Activated CD4-positive, alpha-beta T cell treated with anti-CD3 and anti-CD28 coated beads, Interleukin-2, amount 10 ng/mL, durations not matched to agents 7 days and 5 days (primary cell): ENCODE measurements at places on chromosomes 6 and 20. TPM values are rescaled to one million over a fixed set of nuclear protein-coding genes. Genes with fewer than 3 reads are reported as not detected.

- H3K27ac ChIP-seq, result no peak overlapping the region
- no peak for DNase-seq
- no peak overlapping the region for H3K4me3 ChIP-seq
- H3K27me3 ChIP-seq, result no peaks in the 10 kb centered on the region
These were observed 25.4 kb upstream of the CNKSR3 start for GRCh38 chr6:154535851-154536250.

DNA sequence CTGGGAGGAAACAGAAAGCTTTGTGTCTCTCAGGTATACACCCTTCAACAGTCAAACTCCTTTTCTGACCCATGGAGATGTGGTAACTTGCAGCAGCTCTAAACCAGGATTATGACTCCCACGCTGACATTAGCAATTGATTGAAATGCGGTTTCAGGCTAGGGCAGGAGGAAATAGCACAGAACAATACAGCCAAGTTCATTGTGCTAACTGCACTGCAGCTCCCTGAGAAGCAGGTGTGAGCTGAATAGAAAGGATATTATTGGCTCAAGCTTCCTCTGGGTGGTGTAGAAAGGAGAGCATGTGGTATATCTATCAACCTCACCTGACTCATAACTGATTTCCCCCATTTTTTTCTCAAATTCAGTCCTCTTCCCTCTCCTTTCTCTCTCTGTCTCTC is 612.3 kb upstream of the BTBD3 start:
- no peak for DNase-seq
- H3K27me3 ChIP-seq, result no peaks in the 10 kb centered on the region
- no peaks in the 10 kb centered on the region for H3K36me3 ChIP-seq
- H3K4me3 ChIP-seq, result no peak overlapping the region
- no peaks in the 10 kb centered on the region for H3K4me1 ChIP-seq

GRCh38 chr20:41175201-41175651 is 37.9 kb downstream of the PLCG1 start:
- H3K27me3 ChIP-seq, result no peaks in the 10 kb centered on the region
- H3K36me3 ChIP-seq, result peaks cover 61% of the 10 kb centered on the region
- no peak overlapping the region for H3K4me3 ChIP-seq
- DNase-seq, result no peak
- H3K4me1 ChIP-seq, result peaks cover 26% of the 10 kb centered on the region

DNA sequence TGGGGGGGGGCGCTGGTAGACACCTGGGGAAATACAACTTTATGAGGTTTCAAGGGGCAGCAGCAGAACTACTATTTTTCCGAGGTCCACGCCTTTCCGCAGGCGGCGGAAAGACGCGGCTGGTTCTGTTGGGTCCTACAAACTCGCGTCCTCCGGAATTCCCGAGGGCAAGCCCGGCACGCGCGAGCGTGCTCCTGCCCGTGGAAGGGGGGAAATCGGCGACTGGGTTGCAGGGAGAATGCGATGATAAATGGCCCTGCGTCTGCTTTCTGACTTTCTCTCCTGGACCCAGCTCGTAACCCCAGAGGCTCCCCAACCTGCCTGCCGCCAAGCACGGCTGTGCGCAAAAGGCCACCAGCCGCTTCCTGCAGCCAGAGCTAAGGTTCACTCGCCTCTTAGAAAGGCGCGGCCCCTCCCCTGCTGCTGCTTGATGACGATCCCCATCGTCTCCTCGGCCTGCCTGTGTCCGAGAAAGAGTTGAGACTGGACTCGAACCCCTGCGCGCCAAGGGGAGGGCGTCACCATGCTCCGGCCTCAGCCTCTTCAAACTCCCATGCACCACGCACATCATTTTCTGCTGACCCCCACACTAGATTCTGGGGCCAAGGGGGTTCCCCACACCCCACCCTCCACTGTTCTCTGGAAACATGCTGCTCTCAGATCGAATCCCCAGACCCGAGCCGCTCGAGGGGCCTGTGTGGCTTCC is 6.7 kb downstream of the FOXA2 start:
- no peak overlapping the region for H3K27ac ChIP-seq
- H3K36me3 ChIP-seq, result no peaks in the 10 kb centered on the region
- H3K4me3 ChIP-seq, result no peak overlapping the region
- peaks cover 8% of the 10 kb centered on the region for H3K4me1 ChIP-seq
- no peak for DNase-seq

- H3K27me3 ChIP-seq, result no peaks in the 10 kb centered on the region
- H3K36me3 ChIP-seq, result peaks cover 2% of the 10 kb centered on the region
- H3K4me3 ChIP-seq, result no peak overlapping the region
- peaks cover 26% of the 10 kb centered on the region for H3K4me1 ChIP-seq
These were observed 214.7 kb upstream of the PROKR2 start for GRCh38 chr20:5531318-5532081.

- H3K4me1 ChIP-seq, result no peaks in the 10 kb centered on the region
- H3K36me3 ChIP-seq, result no peaks in the 10 kb centered on the region
- H3K4me3 ChIP-seq, result no peak overlapping the region
- peaks cover 19% of the 10 kb centered on the region for H3K27me3 ChIP-seq
- no peak for DNase-seq
- no peak overlapping the region for H3K27ac ChIP-seq
These were observed 169.8 kb downstream of the ANKRD60 start for GRCh38 chr20:58058421-58059259.

GRCh38 chr20:35156978-35157377 is 9.8 kb upstream of the EDEM2 start:
- H3K36me3 ChIP-seq, result no peaks in the 10 kb centered on the region
- peaks cover 12% of the 10 kb centered on the region for H3K4me1 ChIP-seq
- H3K27ac ChIP-seq, result no peak overlapping the region
- no peak for DNase-seq
- no peaks in the 10 kb centered on the region for H3K27me3 ChIP-seq

DNA sequence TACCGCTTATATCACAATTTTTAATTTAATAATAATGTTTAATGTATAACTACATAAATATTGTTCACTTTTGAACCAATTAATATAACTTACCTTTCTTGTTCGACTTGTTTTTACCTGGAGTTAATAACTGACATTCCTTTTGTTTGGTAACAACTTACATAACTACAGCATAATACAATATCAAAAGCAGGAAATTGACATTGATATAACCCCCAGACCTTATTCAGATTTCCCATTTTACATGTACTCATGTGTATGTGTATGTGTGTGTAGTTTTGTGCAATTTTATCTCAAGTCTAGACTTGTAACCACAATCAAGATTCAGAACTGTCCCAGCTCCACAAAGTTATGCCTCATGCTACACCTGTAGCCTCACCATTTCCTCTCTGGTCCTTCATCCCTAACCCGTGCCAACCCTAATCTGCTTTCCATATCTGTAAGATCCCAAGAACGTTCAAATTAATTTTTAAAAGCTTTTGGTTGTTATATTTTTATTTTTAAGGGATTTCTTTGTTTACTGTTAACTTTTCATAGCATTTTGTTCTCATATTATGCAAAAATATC is 190.6 kb downstream of the MANEA start:
- no peak overlapping the region for H3K4me3 ChIP-seq
- no peaks in the 10 kb centered on the region for H3K4me1 ChIP-seq
- H3K27me3 ChIP-seq, result no peaks in the 10 kb centered on the region
- no peaks in the 10 kb centered on the region for H3K36me3 ChIP-seq
- no peak for DNase-seq

GRCh38 chr6:160733050-160733646 is 31.1 kb downstream of the PLG start:
- no peaks in the 10 kb centered on the region for H3K4me1 ChIP-seq
- no peaks in the 10 kb centered on the region for H3K36me3 ChIP-seq
- no peaks in the 10 kb centered on the region for H3K27me3 ChIP-seq
- H3K27ac ChIP-seq, result no peak overlapping the region
- DNase-seq, result peak; percentile 49

- no peak for DNase-seq
- no peak overlapping the region for H3K4me3 ChIP-seq
- no peak overlapping the region for H3K27ac ChIP-seq
- no peaks in the 10 kb centered on the region for H3K36me3 ChIP-seq
- H3K27me3 ChIP-seq, result peaks cover 16% of the 10 kb centered on the region
- no peaks in the 10 kb centered on the region for H3K4me1 ChIP-seq
These were observed 256.5 kb upstream of the PRND start for GRCh38 chr20:4465212-4465611.

- H3K27me3 ChIP-seq, result no peaks in the 10 kb centered on the region
- H3K36me3 ChIP-seq, result peaks cover 35% of the 10 kb centered on the region
- DNase-seq, result no peak
- H3K4me1 ChIP-seq, result peaks cover 54% of the 10 kb centered on the region
- no peak overlapping the region for H3K27ac ChIP-seq
These were observed 60.7 kb downstream of the SYNJ2 start for GRCh38 chr6:158042245-158042798.

- peak overlapping the region; percentile 78 for H3K27ac ChIP-seq
- H3K36me3 ChIP-seq, result no peaks in the 10 kb centered on the region
- peaks cover 38% of the 10 kb centered on the region for H3K4me1 ChIP-seq
- H3K4me3 ChIP-seq, result peak overlapping the region; percentile 74
- H3K27me3 ChIP-seq, result no peaks in the 10 kb centered on the region
These were observed 902 bp downstream of the SLC29A1 start for GRCh38 chr6:44224029-44224964.

- no peak overlapping the region for H3K4me3 ChIP-seq
- no peak for DNase-seq
- H3K27ac ChIP-seq, result no peak overlapping the region
- H3K36me3 ChIP-seq, result peaks cover 8% of the 10 kb centered on the region
- no peaks in the 10 kb centered on the region for H3K27me3 ChIP-seq
These were observed 4.2 kb upstream of the ASXL1 start for GRCh38 chr20:32353848-32354496.

DNA sequence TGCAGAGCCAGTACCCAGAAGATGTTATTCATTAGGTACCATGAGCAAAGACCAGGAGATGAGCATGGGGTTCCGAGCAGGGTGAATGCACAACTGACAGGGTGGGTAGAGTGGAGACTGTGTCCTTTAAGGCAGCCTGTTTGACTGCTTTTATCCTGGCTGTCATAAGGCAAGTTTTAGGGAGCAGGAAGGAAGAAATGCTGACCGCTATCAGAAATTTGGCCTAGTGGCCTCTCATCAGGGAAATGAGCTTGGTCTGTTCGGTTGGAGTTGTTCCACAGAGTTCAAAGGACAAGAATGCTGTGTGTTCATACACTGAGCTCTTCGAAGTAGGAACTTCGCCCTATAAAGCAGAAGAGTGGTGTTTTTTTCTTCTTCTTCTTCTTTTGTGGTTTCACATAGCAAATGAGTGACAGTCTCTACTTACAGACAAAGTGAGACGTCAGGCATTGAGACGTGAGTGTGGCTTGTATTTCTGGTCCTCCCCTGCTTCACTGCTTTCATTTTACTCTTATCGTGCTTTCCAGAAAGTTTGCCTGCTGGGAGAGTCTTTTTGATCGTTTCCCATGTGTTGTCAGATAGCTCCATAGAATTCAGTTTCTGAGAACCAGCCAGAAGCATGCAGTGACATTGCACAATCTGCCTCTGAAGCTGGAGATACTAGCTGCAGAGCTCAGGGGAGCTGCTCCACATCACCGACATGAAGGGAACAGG is at the start of gene CASS4:
Gene CASS4 (plus strand): TSS at position 502 of the 714 bp plus-strand sequence. CDS start 199 bp downstream, at position 701.
- H3K4me3 ChIP-seq, result peak within 1 kb of the TSS; percentile 78
- peaks cover 55% of the 10 kb centered on the region for H3K4me1 ChIP-seq
- peak; percentile 56 for DNase-seq
- peaks cover 44% of the 10 kb centered on the region for H3K36me3 ChIP-seq

DNA sequence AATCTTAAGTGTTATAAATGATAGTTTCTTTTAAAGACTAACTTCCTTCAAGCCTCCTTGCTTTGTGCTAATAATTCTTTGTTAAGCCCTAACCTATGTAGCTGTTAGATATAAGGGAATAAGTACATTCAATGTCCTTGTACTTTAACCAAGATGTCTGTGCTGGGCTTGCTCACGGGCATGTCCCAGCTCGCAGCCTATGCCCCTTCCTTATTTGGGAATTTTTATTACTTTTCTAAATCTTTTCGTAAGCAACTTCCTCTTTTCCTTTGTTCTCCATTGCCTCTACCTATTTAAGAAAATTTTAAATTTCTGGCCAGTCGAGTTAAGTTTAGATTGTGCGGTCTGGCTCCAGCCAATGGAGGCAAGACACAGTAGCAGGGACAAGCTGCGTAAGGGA is 26.0 kb upstream of the CDK19 start:
- H3K4me1 ChIP-seq, result no peaks in the 10 kb centered on the region
- H3K36me3 ChIP-seq, result no peaks in the 10 kb centered on the region
- H3K27ac ChIP-seq, result no peak overlapping the region
- H3K27me3 ChIP-seq, result no peaks in the 10 kb centered on the region
- no peak overlapping the region for H3K4me3 ChIP-seq

- peaks cover 6% of the 10 kb centered on the region for H3K27me3 ChIP-seq
- H3K36me3 ChIP-seq, result no peaks in the 10 kb centered on the region
These were observed 59.2 kb downstream of the LAMP5 start for GRCh38 chr20:9573335-9574151.

DNA sequence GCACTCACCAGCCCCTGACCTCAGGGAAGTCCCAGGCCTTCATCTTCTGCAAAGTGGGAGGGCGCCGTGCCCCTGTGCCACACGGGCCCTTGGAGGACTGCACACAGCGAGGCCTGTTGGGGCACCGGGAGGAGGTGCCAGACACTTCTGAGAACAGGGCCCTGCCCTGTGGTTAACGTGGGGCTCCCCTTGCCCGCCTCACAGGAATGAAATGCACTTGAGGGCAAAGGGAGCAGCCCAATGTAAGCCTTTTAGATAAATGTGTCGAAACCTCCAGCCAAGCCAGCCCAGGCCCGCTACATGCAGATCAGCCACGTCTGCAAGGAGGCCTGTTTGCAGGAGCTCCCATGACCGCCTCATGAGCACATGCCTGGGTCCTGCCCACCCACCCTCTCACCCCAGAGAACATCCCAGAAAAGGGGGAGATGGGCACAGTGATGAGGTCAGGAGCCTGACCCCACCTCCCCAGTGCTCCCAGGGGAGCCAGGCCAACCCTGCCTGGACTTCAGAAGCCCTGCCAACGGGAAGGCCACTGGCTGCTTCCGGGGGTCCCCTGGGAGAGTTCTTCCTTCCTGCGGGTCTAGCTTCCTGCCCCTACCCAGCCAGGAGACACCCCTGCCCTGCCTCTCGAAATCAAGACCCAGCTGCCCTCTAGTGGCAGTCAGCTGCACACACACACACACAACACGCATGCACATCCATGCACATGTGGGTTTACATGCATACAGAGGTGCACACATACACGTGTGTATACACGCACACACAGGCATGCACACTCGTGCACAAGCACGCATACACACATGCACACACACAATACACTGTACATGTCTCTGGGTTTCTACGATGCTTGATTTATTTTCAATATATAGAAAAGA is 178.7 kb downstream of the TAF4 start:
- H3K27ac ChIP-seq, result no peak overlapping the region
- no peaks in the 10 kb centered on the region for H3K27me3 ChIP-seq
- H3K4me1 ChIP-seq, result peaks cover 2% of the 10 kb centered on the region
- peak; percentile 47 for DNase-seq

Gene AHCY
- total RNA-seq, result 59.9 TPM

Gene NKX2-4
- not detected for total RNA-seq

Gene TRIM31
- not detected for total RNA-seq

Gene GDAP1L1
- total RNA-seq, result not detected

Gene RSPH4A
- 0.19 TPM for total RNA-seq

Gene LHFPL5
- not detected for total RNA-seq

Gene PARD6B
- total RNA-seq, result 4.2 TPM

Gene PRRT1
- total RNA-seq, result 0.23 TPM

Gene ABHD16B
- total RNA-seq, result not detected

Gene CALHM5
- total RNA-seq, result not detected
